ENCODE measurements at places on chromosomes 1 and 21.

- DNase-seq = no peak
Measured at GRCh38 chr1:27087371-27088220, 67.3 kb downstream of the SLC9A1 start.

DNA sequence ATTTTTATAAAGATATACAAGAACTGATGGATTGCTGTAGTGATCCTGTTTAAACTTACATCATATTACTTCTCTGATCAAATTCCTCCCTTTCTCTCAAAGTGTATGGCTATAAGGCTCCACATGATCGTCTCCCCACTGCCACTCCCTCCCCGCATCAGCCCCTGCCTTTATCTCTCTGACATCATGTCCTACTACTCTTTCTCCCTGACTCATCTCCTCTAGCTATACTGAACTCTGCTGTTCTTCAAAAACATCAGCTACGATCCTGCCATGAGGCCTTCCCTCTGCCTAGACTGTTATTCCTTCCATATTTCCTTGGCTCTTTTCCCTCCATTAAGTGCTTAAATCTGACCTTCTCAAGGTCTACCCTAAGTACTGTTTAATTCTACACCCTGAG is 22.8 kb downstream of the HFM1 start:
- DNase-seq = no peak

- DNase-seq = no peak
Measured at GRCh38 chr1:206490771-206491405, 16.4 kb upstream of the RASSF5 start.

- no peak for DNase-seq
Measured at GRCh38 chr1:10672343-10673050, 123.9 kb downstream of the CASZ1 start.

GRCh38 chr1:1309251-1310108 is 1.1 kb downstream of the PUSL1 start:
- DNase-seq = no peak

GRCh38 chr1:45340816-45341466 is 701 bp upstream of the MUTYH start:
- no peak for DNase-seq

GRCh38 chr1:66397192-66397591 is 136.8 kb upstream of the SGIP1 start:
- DNase-seq = no peak

DNA sequence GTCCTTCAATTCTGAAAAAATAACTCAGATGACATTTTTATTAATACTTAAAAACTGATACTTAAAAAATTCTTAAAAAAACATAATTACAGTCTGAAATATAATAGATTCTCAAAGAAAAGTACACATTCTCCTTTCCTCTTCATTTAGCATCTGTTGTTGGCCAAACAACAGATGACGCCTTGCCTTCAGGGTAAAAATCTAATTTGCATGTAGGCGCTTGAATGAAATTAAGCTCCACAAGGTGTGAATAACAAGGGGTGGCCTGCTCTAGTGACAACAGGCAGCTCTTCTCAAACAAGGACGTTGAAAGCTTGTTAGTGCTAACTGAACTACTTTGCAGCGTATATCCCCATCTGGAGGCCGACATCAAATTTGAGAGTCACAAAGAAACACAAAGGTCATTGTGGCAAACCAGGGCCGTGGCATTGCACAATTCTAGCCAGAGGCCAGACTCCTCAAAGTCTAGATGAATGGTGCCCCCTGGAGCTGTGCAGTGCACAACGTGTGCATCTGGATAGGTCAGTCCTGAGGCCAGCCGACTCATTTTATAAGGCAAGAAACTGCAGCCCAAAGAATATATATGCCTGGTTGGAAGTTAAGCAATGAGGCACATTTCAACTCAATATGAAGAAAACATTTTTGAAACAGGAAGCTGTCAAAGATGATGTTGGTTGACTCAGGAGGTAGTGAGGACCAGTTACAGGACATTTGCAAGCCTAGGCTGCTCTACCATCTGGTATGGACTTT is 459.2 kb upstream of the RUNX1 start:
- no peak for DNase-seq

GRCh38 chr21:44816761-44817505 is 929 bp downstream of the SUMO3 start:
- DNase-seq = no peak

DNA sequence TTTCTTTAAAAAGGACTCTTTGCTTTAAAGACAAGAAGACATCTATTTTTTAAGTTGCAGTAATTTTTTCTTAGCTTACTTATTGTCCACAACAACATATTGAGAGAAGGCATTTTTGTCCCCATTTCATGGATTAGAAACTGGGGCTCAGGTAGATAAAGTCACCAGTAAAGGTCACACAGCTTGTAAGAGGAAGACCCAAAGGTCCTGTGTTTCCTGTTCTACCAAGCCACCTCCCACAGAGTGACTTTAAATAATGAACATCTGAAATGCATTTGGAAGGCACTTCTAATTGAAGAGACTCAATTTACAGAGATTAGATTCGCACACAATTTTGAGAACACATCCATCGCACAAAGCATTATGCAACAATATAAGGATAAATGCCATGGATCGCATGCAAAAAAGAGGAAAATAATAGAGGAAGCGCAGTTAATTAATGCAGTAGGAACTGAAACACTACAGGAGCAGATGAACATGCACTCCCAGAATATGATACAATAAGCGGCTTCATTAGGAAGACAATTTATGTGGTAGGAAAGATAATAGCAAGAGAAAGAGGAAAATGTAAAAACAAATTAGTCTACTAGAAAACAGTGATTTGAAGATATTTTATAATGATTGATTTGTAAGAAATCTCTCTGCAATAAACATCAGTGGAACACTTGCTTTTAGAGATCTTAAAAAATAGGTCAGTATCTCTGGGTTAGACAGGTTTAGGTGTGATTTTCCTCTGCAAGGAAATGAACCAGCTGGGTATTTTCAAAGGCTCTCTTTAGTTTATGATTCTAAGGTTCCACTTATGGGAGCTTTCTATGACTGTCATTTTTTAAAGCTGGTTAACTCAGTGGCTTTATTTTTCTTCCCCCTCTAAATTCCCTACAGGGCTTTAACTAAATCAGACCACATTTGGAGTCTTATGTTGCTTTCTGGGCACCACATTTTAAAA is 27.1 kb upstream of the CD2 start:
- no peak for DNase-seq

- peak; percentile 76 for DNase-seq
Measured at GRCh38 chr1:56074007-56074651, 505.2 kb downstream of the PLPP3 start.

DNA sequence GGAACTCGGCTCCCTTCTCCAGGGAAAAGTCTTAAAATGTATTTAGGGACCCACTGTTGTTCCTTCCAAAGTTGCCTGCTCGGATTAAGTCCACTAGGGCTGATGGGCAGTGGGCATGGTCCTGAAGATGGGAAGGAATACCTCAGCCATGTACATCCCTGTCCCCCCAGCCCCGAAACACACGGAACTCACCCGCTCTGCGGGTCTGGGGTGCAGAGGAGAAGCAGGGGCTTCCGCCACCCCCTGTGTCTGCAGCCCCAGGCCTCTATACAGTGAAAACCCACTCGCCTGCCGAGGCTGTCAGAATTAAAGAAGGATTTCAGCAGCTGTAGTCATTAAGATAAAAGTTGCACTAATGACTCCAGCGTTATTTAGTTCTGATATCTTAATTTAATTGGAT is 212.6 kb upstream of the VAMP3 start:
- no peak for DNase-seq

GRCh38 chr1:15001317-15001915 is 152.1 kb upstream of the TMEM51 start:
- no peak for DNase-seq

DNA sequence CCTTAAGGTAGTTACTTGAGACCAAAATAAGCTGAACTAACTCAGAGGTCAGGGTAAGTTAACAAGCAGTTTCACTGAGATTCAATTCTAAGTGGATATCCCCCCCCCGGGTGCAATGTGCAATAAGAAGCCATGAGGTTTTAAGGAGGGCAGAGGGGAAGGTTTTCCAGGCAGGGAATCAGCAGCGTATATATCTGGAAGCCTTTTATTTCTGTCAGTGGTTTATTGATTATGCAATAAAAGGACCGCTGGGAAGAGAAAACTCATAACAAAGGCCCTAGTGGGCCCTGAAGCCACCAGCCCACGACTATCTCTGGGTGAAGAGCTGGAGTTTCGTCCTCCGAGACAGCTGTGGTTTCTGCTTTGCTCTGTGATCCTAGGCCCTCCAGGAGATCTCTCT is 53.1 kb upstream of the CTPS1 start:
- no peak for DNase-seq

DNA sequence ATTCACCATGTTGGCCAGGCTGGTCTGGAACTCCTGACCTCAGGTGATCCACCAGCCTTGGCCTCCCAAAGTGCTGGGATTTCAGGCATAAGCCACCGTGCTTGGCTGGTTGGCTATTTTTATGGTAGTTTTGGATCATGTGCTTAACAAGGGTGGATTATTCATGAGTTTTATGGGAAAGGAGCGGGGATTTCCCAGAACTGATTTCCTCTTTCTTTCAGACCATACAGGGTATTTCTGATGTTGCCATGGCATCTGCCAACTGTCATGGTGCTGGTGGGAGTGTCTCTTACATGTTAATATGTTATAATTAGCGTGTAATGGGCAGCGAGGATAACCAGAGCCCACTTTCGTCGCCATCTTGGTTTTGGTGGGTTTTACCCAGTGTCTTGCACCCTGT is 3.2 kb downstream of the TRPM2 start:
- DNase-seq = no peak

GRCh38 chr21:26227130-26227529 is 56.6 kb upstream of the APP start:
- no peak for DNase-seq

- DNase-seq = no peak
Measured at GRCh38 chr1:161374373-161374772, 6.7 kb upstream of the CFAP126 start.

GRCh38 chr1:29746076-29746665 is 509.8 kb downstream of the PTPRU start:
- no peak for DNase-seq

- DNase-seq = no peak
Measured at GRCh38 chr1:87030740-87031690, 116.6 kb downstream of the HS2ST1 start.

DNA sequence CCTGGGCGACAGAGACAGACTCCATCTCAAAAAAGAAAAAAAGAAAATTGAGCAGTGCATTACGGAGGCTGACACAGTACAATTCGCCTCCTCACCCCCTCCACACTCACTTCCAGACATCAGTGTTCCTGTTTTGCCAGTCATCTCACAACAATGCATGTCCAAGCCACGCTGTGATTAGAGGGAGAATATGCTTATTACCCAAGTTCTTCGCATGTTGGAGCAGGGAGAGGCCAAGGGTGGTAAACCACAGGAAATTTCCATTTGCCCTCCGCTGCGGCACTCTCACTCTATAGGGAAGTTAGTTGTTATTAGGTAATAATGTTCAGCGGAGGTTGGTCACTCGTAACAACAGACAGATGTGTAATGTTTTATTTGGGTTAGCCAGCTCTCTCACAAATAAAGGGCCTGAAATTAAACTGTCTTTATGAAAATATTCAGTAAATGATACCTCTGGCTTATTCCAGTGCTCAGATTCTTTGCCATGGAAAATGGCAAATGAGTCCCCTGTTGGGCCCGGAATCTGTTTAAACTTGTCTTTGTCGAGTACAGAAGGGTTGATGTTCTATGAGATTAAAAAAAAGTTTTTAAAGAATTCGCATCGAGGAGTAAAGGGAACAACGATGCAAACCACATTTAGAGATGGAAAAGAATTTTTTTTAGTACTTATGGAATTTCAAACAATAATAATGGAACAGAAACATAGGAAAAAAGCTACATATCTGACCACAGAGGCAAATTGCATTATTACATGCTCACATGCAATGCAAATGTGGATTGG is 33.1 kb downstream of the KCNJ15 start:
- no peak for DNase-seq

DNA sequence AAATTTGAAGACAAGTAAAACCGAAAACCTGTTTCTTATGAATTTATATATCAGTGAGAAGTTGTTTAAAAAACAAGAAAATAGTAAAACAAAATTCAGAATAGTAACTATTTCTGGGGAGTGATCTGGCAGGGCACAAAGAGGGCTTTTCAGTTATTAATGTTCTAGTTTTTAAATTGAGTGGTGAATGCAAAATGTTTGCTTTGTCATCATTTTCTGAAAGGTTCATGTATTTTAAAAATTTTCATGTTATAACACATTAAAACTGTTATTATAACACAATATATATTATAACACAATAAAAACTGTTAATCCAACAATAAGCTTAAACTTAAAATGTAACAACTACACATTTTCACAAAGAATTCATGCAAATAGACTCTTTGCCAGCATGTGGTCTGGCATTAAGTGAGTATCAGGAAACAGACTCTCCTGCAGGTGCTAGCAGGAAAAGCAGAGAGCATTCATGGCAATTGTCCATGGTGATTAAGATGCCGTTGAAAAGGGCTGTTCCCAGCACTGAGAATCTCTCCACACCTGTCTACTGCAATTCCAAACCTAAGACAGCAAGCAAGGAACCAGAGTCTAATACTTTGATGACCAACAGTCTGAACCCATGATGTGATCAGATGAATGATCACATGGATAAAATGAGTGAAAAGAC is 204.9 kb downstream of the TBX15 start:
- DNase-seq = no peak

DNA sequence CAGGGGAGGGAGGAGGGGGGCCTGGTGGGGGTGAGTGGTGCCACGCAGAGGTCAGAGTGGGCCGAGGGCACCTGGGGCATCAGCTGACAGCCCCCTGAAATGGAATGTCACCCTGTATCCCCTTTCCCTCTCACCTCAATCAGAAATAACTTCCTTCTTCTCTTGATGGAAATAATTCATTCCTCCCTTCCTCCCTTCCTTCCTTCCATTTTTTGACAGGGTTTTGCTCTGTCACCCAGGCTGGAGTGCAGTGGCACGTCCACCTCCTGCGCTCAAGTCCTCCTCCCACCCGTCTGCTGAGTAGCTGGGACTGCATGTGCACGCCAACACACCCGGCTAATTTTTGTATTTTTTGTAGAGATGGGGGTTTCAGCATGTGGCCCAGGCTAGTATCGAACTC is 48.4 kb upstream of the LRRC3 start:
- no peak for DNase-seq

GRCh38 chr1:160705742-160706141 is 5.9 kb downstream of the CD48 start:
- no peak for DNase-seq

GRCh38 chr1:214438530-214438929 is 112.9 kb downstream of the PTPN14 start:
- no peak for DNase-seq
